T-helper 22 cell (primary cell): ENCODE measurements at places on chromosomes 4 and X.

DNA sequence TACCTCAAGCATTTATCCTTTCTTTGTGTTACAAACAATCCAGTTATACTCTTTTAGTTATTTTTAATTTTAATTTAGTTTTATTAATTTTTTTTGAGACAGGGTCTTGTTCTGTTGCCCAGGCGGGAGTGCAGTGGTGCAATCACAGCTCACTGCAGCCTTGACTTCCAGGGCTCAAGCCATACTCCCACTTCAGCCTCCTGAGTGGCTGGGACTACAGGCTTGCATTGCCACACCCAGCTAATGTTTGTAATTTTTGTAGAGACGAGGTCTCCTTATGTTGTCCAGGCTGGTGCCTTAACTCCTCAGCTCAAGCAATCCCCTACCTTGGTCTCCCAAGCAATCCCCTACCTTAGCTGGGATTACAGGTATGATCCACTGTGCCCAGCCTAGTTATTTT lies 45.9 kb downstream of the CDKL5 start:
- no peak for DNase-seq

- DNase-seq: no peak
These were observed 7.5 kb downstream of the ASB5 start for GRCh38 chr4:176261481-176261880.

GRCh38 chr4:156559346-156559745 lies 412.3 kb downstream of the PDGFC start:
- DNase-seq: no peak

DNA sequence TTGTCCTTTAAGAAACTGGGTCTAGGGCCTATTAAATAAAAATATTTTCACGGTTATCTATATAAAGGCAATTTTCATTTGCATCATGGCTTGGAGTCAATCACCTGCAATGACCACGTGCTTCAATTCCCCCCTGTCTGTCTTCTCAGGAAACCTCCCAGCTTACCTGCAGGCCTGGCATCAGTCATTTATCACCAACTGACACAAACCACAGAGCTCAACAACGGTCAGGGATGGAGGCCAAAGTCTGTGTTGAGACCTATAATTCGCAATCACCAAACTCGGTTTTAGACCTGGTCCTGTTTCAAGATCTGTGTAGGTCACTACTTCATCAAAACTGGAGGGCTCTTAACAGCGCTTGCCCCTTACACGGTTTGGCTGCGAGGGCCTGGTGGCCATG lies 1.9 kb downstream of the SLC9A7 start:
- no peak for DNase-seq

DNA sequence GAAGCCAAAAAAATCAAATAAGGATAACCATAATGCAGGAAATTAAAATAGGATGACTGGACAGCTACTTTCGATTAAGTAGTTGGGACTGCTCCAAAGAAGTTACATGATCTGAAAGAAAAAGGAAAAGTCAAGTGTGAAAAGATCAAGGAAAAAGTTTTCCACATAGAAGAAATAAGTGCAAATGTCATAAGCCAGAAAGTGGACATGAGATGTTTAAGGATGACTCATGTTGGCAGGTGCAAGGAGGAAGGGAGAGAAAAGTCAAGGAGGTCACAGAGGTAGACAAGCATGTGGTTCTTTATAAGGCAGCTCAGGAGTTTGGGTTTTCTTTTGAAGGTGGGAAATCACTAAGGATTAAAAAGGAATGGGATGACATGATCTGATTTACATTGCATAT lies 89.8 kb upstream of the GPRIN3 start:
- DNase-seq: no peak
